ENCODE measurements at places on chromosomes 7 and 10. TPM values are rescaled to one million over a fixed set of nuclear protein-coding genes. Genes with fewer than 3 reads are reported as not detected.
A peak's percentile ranks its signal among the peaks of the same experiment; 100 is the strongest.

GRCh38 chr10:36670621-36671402 lies 454.6 kb upstream of the ANKRD30A start:
- no peak for DNase-seq

DNA sequence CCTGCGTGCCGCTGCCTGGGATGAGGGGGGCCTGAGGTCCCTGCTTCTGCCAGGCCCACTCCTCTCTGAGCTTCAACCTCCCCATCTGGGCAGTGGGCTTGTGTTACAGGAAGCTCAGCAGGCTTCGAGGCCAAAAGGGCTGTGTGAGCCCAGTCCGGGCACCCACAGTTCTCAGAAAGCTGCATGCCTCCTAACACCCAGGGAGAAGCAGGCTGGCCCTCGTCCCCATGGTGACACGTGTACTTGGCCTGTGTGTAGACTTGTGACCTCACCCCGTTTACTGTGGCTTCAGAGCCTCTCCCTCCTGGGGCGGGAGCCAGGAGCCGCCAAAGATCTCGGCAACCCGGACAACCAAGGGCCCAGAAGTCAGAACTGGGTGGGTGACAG lies 2.2 kb upstream of the GRIFIN start:
- peak; percentile 75 for DNase-seq

GRCh38 chr7:116120839-116121238 lies 89.5 kb upstream of the TES start:
- no peak for DNase-seq

- no peak for DNase-seq
Observed at GRCh38 chr10:129899276-129900130, 64.6 kb downstream of the EBF3 start.

GRCh38 chr10:93440591-93441091 lies 41.5 kb downstream of the MYOF start:
- DNase-seq: no peak

DNA sequence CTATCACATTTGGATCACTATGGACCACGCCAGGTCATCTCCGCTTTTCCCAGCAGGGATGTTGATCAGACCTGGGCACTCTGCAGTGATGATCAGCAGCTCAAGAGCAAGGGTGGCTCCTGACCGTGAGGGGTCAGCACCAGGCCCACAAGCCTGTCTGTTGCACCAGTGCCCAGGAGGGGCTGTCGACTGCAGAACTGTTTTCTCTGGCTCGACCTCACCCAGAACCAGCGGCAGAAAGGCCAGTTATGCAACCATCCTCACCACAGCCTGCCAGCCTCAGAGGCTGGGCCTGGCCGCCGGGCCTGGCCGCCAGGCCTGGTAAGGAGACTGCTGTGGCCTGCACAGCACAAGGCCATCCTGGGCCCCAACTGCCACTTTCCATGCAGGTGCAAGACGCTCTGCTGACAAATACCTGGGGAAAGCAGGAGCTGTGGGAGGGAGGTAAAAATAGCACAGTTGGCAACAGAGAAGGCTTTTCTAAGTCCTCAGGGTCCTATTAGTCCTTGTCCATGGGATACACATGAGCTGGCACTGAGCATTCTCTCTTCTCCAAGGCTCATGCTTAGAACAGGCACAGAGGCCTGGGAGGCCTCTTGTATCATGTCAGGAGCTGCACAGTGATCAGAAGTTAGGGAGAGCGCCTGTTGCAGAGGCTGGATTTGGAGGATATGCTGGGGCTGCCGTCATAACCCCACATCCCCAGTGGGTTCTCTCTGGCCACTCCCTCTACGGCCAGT lies 17.5 kb downstream of the KCNMA1 start:
- no peak for DNase-seq

DNA sequence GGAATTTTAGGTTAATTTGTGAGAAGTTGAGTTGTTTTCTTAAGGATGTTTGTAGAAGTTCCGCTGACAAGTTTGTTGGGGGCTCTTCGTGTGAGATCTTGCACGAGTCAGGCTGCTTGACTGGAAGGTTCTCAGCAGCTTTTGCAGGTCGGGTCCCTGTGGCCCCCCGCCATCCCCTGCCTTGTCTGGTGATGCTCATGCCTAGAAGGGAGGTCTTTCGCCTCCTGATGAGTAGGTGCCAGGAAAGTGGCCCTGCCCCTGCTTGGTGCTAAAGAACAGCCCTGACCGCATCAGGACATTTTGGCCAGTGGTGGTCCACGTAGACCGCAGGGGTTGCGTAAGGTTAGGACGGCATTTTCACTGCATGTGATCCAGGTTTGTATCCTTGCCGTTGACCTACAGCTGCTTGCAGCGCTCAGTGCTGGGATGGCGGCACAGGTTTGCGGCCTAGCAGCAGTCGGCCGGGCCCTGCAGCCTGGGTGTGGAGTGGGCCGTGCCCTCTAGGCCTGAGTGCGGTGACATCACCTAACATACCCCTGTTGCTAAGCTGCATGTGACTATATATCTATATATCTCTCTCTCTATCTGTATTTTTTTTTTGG lies 62.4 kb downstream of the DNAJB6 start:
- no peak for DNase-seq

- DNase-seq: no peak
Observed at GRCh38 chr7:73602721-73603651, 21.3 kb downstream of the MLXIPL start.

- DNase-seq: peak; percentile 10
Observed at GRCh38 chr10:132457328-132458070, 60.5 kb downstream of the PWWP2B start.

DNA sequence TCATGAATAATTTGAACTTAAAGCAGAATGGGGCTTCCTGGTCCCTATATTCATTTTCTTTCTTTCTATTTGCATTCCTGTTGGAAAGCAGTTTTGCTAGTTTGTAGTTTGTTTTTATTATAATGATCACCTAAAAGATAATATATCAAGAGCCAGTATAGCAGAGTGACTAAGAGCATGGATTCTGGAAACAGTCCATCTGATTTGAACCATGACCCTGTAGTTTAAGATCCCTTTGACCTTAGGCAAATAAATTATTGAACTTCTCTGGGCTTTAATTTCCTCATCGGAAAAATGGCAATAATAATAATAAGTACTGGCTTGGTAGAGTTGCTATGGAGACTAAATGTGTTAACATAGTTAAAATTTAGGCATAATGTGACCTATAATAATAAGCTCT lies 76.1 kb downstream of the DGKB start:
- no peak for DNase-seq

- no peak for DNase-seq
Observed at GRCh38 chr10:5573319-5573950, 48.7 kb downstream of the CALML3 start.

GRCh38 chr10:124563320-124564040 lies 101.9 kb downstream of the LHPP start:
- no peak for DNase-seq

DNA sequence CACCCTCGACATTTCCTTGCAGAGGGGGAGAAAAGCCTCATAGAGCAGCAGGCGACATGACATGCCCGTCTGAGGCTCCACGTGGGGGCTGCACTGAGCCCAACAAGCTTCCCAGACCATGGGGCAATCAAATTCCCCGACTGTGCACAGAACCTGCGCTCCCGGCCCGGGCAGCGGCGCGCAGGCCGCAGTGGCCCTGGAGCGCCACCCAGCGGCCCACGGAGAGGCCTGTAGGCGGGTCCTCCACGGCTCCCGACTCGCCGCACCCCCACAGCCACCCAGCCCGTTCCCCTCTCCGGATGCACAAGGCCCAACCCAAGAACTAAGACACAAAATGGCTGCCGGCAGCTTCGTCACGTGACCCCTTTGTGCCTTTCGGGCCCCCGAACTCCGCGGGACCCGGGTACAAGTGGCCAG lies 816 bp downstream of the EPC1 start:
- peak; percentile 95 for DNase-seq

- no peak for DNase-seq
Observed at GRCh38 chr7:141123522-141123921, 49.7 kb downstream of the TMEM178B start.

DNA sequence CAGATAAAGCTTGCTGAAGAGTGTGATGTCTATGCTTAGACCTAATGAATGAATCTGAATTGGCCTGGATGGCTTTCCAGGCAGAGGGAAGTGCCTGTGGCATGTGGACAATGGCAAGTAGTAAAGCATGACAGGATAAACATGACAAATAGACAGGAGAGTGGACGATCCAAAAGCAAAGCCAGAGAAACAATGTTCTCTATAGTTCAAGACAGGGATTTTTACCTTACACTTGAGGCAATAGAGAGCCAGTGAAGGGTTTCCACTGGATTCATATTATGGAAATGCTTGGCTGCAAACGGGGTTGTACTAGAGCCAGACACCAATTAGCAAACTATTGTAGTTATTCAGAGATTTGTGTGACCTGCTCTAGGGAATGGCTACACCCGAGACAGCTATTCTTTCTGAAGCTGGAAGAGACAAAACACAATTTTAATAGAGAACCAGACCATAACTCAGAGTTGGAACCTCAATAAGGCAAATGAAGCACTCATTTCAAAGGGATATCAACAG lies 2.3 kb downstream of the AGMO start:
- no peak for DNase-seq

- DNase-seq: no peak
Observed at GRCh38 chr7:103990991-103991390, 1.5 kb upstream of the RELN start.

DNA sequence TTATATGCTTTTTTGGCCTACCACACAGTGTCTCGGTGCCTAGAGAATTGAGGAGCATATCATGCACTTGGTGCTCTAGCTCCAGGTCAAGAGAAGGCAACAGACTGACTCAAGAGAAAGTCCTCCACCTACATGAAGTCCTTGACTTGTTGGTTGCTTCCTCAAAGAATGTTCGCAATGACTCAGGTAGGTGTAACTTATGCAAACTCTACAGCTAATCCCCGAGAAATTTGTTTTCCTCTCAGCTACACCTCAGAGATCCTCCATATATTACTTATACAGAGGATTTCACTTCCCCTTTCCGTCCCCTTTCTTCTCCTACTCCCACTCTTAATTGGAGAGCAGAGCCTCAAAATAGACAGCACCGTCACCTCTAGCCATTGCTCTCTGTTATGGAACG lies 1013.1 kb downstream of the KCNMA1 start:
- DNase-seq: no peak

GRCh38 chr7:84697506-84697905 lies 489.4 kb downstream of the SEMA3D start:
- DNase-seq: no peak

- DNase-seq: no peak
Observed at GRCh38 chr10:71265618-71266146, 53.3 kb downstream of the UNC5B start.

- peak; percentile 32 for DNase-seq
Observed at GRCh38 chr7:99451936-99452335, 13.2 kb downstream of the CPSF4 start.

DNA sequence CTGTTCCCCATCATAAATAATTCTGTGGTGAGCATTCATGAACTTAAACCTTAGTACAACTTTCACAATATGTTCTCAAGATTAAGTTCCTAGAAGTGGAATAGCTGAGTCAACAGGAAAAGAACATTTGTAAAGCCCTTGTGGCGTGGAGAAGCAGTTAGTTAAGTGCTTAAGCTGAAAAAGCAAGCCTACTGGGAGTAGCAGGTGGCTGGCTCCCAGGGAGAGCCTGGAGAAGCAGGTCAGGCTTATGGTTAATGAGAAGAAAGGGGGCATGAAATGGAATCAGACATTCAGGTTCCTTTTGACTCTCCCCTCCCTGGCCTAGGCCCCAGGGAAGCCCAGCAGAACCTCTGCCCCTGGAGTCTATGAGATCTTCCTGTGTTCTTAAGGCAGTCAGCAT lies 35.3 kb downstream of the VSTM4 start:
- DNase-seq: no peak

DNA sequence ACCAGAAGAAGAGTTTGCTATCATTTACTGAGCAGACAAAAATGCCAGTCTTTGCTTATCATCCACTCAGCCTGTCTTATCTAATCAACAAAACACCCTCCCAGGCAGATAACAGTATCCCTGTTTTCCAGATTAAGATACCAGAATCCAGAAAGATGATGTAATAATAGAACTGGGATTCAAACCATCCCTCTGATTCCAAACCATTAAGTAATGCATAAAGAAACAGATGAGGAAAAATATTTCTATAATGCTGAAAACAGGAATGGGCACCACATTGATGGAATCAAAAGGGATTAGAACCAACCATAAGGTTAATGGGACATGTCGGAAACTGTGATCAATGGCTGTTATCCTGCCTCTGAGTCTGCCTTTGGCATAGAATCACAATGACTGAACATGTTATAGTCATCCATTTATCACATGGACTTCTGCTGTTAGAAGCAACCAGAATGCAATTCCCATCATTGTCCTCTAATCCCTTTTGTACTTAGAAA lies 92.1 kb upstream of the RSU1 start:
- no peak for DNase-seq

DNA sequence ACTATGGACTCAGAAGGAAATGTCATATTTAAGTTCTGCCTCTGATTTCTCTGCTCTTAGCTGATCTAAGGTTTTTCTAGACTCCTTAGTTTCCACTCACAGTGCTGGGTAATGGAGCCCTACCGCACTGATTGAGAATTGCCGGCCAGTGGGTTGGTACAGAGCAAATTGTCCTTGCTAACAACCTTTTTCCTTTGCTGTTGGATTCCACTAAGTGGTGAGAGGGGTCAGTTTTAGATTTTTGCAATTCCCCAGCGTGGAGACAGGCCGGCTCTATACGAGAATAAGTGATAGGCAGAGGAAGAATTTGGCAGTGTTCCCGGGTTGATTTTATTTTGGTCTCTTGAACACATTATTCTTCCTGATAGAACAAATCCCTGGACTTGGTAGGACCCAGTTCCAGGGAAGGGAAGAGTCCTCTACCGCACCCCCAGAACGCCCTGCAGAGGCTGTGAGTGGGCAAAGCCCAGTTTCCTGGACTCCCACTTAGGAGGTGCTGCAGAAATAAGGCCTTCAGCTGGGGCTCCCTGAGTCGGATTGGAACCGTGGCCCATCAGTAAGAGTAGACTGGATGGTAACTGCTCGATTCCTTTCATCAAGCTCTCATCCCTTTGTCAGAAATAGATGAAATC lies 3.0 kb upstream of the NRP1 start:
- peak; percentile 21 for DNase-seq

GRCh38 chr10:122010405-122011050 lies 21.6 kb downstream of the TACC2 start:
- no peak for DNase-seq

- no peak for DNase-seq
Observed at GRCh38 chr7:102417105-102417504, 16.3 kb upstream of the ORAI2 start.

- DNase-seq: no peak
Observed at GRCh38 chr10:106751091-106751490, 413.4 kb downstream of the SORCS1 start.

The VPS37D gene
- 1.9 TPM for total RNA-seq

The LRRTM3 gene
- not detected for total RNA-seq

The NUTM2E gene
- not detected for total RNA-seq

The LIPN gene
- total RNA-seq: not detected

The ZNF467 gene
- total RNA-seq: 4.7 TPM

The ADAM22 gene
- total RNA-seq: 1.1 TPM

The AIMP2 gene
- total RNA-seq: 51.4 TPM

The TRPV5 gene
- total RNA-seq: not detected

The LRRC17 gene
- total RNA-seq: 0.94 TPM

The AKR1E2 gene
- 6.1 TPM for total RNA-seq

The PSD gene
- 0.24 TPM for total RNA-seq

The C7orf57 gene
- total RNA-seq: not detected

The RBP4 gene
- total RNA-seq: 3.7 TPM

The AKR1C3 gene
- total RNA-seq: 19.0 TPM

All from heart right ventricle (tissue), 16 donors.